Cardiac muscle cell (in vitro differentiated cells and primary cell): ENCODE measurements at places on chromosomes 4 and X. TPM values are rescaled to one million over a fixed set of nuclear protein-coding genes. Genes with fewer than 3 reads are reported as not detected.
A peak's percentile ranks its signal among the peaks of the same experiment; 100 is the strongest.

GRCh38 chr4:3010998-3011397, 47.6 kb downstream of the GRK4 start:
- no peaks in the 10 kb centered on the region for H3K36me3 ChIP-seq
- peak; percentile 47 for DNase-seq
- no peaks in the 10 kb centered on the region for H3K27me3 ChIP-seq

DNA sequence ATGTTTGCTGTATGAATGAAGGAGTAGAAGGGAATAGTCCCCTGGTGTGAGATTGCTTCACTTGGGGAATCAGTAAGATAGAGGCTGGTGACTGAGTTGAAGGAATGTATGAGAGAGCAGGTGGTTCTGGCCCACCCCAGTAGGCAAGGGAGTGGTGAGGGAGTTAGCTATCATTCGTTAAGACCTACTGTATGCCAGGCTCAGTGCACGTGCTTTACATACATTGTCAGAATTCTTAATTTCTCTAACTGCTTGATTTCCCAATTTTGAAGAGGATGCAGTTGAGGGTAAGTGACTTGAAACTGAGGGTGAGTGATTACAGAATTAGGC, 700 bp downstream of the VMA21 start:
- H3K27me3 ChIP-seq, result no peaks in the 10 kb centered on the region
- H3K36me3 ChIP-seq, result no peaks in the 10 kb centered on the region
- peaks cover 10% of the 10 kb centered on the region for H3K4me1 ChIP-seq
- H3K27ac ChIP-seq, result peak overlapping the region; percentile 98
- DNase-seq, result no peak

- H3K27me3 ChIP-seq, result no peaks in the 10 kb centered on the region
- DNase-seq, result no peak
- no peak overlapping the region for H3K4me3 ChIP-seq
- H3K36me3 ChIP-seq, result no peaks in the 10 kb centered on the region
Observed at GRCh38 chr4:153126137-153126536, 78.1 kb upstream of the TRIM2 start.

GRCh38 chr4:6195602-6196319, 4.6 kb downstream of the JAKMIP1 start:
- no peak overlapping the region for H3K27ac ChIP-seq
- H3K27me3 ChIP-seq, result peaks cover 29% of the 10 kb centered on the region
- peaks cover 3% of the 10 kb centered on the region for H3K4me1 ChIP-seq
- no peak for DNase-seq
- no peaks in the 10 kb centered on the region for H3K36me3 ChIP-seq
- no peak overlapping the region for H3K4me3 ChIP-seq

GRCh38 chr4:75505630-75506029, 8.6 kb downstream of the RCHY1 start:
- H3K4me3 ChIP-seq, result no peak overlapping the region
- H3K36me3 ChIP-seq, result peaks cover 38% of the 10 kb centered on the region
- H3K4me1 ChIP-seq, result no peaks in the 10 kb centered on the region
- H3K27ac ChIP-seq, result no peak overlapping the region
- H3K27me3 ChIP-seq, result no peaks in the 10 kb centered on the region
- no peak for DNase-seq

Gene FAM236B
- not detected in 2 replicates for total RNA-seq

Gene ESX1
- not detected in 2 replicates for total RNA-seq
